Cortex of kidney (tissue), 1 donor: ENCODE measurements at places on chromosomes 16 and 17.

- DNase-seq: no peak
These were observed 3.8 kb downstream of the CREBBP start for GRCh38 chr16:3876695-3877094.

DNA sequence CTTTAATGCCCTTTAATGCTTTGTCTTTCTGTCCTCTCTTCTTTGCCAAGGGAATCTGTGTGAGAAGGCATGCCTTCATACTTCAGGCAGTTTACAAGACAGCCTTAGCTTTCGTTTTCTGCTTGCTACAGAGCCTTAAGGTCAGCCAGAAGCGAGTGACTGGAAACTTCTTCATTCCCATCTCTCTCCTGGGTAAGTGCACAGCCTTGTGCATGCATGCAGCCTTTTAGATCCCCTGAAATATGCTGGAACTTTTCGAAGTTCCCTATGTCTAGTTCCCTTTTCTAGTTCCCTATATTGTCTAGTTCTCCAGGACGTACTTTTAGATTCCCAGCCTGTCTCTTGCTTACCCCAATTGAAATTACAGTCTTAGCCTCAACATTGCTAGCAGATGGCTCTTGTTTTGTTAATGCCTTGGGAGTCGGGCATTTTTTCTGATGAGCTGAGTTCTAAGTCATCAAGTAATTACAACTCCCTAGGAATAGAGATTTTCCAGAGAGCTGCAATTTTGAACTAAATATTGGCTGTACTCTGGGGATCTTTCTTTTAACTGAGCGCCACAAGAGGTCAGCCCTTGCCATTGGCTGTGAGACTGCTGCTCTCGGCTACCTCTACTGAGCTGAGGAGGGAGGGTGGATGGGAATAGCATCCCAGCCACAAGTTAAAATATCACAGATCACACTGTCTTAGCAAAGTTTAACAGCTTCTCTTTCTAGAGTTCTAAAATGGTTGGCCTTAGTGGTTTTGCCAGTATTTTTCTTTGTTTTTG lies 22.7 kb upstream of the PPM1D start:
- no peak for DNase-seq

DNA sequence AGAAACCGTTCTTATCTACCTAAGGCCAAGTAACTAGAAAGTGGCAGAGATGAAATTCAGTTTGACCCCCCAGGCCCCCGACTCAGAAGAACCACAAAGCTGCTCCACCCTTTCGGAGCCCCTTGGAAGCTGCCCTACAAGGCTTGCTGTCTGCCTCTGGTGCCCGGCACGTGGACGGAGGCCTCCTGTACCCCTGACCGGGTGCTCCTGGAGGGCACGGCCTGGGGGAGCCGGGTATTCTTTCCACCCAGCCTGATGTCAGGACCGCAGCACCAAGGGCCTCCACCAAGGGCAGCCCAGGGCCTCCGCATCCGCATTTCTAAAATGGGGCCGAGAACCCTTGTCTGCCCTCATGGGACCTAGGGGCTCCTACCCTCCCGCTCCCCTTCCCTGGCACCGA lies 15.5 kb upstream of the CRK start:
- DNase-seq: no peak

GRCh38 chr17:41660221-41660711 lies 28.4 kb upstream of the EIF1 start:
- DNase-seq: no peak

DNA sequence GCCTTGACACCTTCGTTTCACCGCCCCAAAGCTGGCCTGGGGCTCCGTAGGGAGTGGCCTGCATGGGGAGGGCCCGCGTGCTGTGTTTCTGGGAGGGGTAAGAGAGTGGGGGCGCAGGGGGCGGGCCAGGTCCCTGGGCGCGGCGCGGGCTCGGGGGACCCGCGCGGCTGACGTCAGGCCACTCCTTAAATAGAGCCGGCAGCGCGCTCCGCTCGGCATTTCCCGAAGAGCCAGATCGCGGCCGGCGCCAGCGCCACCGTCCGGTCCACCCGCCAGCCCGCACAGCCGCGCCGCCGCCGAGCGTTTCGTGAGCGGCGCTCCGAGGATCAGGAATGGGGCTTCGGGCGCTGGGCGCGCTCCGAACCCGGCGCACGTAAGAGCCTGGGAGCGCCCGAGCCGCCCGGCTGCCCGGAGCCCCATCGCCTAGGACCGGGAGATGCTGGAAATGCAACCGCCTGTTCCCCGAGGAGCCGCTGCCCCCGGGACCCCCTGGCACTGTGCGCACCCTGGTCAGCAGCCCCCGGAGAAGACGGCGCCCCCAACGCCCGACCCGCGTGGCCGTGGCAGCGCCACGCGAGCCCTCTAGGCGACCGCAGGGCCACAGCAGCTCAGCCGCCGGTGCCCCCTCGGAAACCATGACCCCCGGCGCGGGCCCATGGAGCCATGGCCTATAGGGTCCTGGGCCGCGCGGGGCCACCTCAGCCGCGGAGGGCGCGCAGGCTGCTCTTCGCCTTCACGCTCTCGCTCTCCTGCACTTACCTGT lies at the start of gene HS3ST2:
HS3ST2 (plus strand) TSS at position 215 of the 763 bp plus-strand sequence; CDS start at position 664, 449 bp downstream.
- DNase-seq: no peak

DNA sequence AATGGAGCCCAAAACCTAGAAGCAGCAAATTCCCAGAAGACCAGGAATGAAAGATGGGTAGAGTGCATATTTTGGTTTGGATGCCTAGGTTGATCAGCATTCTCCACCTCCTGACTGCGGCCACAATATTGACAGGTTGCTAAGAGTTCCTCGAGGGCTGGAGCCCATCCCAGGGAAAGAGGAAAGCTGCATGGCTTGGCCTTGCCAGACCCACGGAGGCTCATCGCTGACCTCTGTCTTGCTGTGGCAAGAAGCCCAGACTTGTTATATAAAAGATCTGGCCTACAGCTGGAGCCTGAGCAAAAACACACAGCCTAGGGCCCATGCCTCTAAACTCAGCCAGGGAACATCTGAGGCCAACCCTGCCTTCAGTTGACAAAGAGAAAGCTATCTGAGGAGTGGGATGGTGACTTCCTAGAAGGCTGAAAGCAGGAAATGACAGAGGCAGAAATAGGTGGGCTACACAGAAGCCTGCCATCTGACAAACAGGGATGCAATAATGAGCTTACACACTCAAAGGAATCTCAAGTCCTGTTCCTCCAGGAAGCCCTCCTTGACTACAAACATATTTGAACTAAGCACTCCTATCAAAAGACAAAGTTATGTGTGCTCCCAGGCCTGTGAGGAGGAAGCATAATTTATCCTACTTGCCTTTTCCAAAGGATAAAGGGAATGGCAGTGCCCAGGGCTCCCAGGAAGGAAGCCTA lies 22.5 kb upstream of the SLC35B1 start:
- DNase-seq: no peak

DNA sequence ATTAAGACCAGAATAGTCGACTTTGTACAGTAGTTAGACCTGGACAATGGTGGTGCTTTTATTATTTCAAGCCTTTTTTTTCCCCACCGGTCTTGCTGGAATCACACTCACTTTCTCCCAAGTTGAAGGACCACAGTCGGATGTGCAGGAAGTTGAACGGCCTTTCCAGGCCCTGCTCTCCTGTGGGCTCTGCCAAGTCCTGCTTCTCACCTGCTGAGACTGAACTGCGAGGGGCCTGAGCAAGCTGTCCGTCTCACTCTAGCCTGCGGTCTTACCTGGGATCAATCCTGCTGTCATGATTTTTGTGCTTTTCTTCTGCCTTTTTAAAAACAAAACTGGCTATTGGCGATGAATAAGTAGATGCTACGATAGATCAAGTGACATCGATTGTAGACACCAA lies 1.3 kb downstream of the TLCD3A start:
- DNase-seq: no peak

DNA sequence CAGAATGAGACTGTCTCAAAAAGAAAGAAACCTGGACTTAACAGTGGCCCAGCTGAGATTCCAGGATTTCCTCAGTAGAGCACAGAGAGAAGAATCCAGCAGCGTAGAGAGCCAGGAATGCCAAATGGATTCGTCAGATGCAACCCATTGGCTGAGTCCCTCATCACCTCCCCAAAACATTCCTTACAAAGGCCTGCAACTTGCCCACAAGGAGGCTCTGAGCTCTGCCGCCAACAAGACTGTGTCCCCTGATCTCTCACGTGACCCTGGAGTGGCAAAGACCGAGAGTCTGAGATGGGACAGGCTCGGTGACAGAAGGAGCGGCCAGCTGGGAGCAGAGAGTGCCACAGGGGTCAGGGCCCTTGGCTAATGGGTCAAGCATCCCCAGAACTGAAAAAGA lies 6.9 kb upstream of the CHMP6 start:
- no peak for DNase-seq

DNA sequence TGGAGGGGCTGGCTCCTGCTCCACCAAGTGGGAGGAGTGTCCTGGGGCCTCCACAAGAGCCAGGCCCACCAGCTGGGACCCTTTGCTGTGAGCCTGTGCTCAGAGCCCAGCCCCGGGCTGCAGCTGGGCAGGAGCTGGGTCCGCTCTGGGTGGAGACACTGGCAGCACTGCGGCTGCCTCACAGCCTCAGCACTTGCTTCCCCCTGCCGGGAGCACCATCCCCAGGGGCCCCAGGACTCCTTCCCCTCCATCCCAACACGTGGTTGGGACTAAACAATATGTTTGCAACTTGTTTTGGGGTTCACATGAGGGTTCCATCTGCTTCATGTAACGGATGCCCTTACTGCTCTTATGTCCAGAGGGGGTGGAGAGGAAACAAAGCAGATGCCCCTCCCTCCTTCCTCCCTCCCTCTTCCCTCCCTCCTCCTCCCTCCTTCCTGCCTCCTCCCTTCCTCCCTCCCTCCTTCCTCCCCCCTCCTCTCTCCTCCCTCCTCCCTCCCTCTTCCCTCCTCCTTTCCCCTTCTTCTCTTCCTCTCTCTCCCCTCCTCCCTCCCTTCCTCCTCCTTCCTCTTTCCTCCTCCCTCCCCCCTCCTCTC lies 16.3 kb upstream of the CBFA2T3 start:
- no peak for DNase-seq

- DNase-seq: no peak
These were observed 136.7 kb upstream of the HS3ST2 start for GRCh38 chr16:22677024-22677830.

GRCh38 chr17:2935632-2936031 lies 127.8 kb downstream of the OR1D5 start:
- no peak for DNase-seq

DNA sequence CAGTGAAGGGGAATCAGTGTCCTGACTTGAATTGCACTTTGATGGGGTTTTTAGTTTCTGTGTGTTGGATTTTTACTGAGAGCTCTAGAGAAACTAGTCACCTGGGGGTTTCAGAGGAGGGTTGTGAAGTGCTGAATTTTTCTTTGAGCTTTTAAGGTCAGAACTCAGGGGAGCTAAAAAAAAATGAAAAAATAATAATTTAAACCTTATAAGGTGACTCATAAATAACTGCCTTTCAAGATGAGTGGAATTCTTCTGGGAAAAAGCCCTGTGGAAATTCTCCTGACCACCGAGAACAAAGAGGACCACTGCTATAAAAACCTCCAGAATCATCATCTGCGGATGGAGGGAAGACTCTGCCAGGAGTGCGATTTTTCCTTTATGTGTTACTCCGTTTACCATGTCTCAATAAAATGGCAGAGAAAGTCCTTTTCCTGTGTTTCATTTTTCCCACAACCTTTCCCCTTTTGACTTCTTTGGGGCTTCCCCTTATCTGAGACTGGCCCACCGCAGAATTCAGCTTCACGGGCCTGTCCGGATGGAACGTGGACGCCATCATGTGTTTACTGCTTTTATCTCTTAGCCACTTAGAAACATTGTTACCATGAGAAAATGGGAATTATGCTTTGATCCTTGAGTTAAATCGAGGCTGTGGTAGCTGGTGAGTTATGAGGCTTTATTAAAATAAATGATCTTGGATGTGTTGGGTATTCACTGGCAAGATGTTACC lies 39.7 kb downstream of the RPTOR start:
- no peak for DNase-seq

GRCh38 chr17:67506966-67507365 lies 129.9 kb downstream of the PITPNC1 start:
- DNase-seq: no peak

- no peak for DNase-seq
These were observed 174.9 kb upstream of the RPL38 start for GRCh38 chr17:74028354-74029116.

DNA sequence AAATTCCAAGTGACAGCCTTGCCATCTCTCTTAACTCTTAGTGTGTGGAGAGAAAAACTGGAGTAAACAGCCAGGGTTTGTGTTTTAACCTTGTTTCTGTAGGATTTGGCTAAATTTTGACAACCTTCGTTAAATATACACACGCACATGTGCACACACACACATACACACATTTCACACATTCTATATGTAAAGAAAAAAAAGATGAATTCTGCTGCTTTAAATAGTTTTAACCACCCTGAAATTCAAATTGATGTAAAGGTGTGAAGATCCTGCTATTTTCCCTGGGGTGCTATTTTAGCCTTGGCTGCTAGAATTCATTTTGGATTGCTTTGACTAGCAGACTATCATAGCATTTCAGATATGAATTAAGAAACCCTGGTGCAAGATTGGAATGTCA lies 191.9 kb downstream of the FTO start:
- DNase-seq: no peak

DNA sequence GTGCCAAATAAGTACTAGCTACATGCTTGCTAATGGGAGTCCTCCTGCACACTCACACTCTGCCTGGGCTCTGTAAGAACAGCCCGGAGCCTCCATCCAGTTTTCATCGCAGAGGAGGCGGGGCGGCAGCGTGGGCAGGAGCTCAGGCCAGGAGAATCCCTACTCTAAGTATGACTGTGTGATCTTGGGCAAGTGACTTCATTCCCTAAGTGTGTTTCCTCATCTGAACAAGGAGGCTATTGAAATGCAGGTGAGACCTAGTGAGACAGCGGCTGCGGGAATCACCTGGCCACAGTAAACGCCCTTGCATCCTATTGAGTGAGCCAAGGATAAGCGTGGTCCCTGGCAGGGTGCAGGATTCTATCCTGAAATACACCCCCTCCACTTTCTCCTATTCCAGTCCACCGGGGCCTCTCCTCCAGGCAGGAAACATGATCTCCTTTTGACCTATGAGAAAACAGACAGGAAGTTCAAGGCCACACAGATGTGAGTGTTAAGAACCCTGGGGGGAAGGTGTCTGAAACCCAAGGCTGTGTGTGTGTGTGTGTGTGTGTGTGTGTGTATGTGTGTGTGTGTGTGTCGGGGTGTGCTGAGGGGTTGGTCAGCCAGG lies 5.2 kb upstream of the RAI1 start:
- DNase-seq: no peak

GRCh38 chr17:8948462-8948861 lies 17.0 kb downstream of the PIK3R5 start:
- no peak for DNase-seq

GRCh38 chr16:66039793-66040192 lies 326.7 kb upstream of the CDH5 start:
- no peak for DNase-seq

- DNase-seq: no peak
These were observed 165.4 kb downstream of the PITPNC1 start for GRCh38 chr17:67542219-67543114.

GRCh38 chr17:4625181-4625617 lies 16.3 kb downstream of the ALOX15 start:
- DNase-seq: no peak

GRCh38 chr17:32882734-32883133 lies 5.8 kb upstream of the MYO1D start:
- no peak for DNase-seq

DNA sequence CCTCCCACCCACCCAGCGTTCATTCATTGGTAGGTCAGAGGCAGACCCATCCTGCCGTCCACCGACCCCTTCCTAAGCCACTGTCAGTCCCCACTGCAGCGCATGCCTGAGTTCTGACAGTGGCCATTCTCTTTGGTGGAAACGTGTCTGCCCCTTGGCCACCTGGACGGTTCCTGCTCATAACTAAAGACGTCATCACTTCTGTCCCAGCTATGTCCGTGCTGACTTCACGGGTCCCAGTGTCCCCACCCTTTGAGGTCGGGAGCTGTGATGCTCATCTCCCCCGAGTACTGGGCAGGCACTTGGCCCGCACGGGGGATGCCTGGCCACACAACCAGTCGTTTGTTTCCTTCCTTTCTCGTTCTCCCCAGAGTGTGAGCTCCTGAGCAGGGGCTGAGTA lies 267.1 kb downstream of the C16orf95 start:
- DNase-seq: no peak
